ENCODE measurements at places on chromosomes 1 and 21.
A peak's percentile ranks its signal among the peaks of the same experiment; 100 is the strongest.

DNA sequence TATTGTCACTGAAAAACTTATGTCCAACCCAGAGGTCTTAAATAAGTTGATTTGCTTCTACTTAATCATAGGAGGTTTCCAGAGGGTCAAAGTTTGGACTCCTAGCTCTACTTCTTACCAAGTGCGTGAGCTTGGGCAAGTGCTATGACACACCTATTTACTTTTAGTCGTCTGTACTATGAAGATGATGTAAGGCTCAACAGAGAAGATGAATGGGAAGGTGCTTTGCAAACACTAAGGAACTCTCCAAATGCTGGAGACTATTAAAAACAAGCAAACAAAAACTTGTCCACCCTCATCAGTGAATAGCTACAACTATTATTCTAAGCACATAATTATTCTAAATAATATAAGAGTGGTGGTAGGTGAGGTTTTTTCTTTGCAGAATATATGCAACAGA lies 232.3 kb upstream of the USP24 start:
- no peak for DNase-seq

GRCh38 chr21:15768045-15768601 lies 38.3 kb downstream of the USP25 start:
- no peak for DNase-seq

DNA sequence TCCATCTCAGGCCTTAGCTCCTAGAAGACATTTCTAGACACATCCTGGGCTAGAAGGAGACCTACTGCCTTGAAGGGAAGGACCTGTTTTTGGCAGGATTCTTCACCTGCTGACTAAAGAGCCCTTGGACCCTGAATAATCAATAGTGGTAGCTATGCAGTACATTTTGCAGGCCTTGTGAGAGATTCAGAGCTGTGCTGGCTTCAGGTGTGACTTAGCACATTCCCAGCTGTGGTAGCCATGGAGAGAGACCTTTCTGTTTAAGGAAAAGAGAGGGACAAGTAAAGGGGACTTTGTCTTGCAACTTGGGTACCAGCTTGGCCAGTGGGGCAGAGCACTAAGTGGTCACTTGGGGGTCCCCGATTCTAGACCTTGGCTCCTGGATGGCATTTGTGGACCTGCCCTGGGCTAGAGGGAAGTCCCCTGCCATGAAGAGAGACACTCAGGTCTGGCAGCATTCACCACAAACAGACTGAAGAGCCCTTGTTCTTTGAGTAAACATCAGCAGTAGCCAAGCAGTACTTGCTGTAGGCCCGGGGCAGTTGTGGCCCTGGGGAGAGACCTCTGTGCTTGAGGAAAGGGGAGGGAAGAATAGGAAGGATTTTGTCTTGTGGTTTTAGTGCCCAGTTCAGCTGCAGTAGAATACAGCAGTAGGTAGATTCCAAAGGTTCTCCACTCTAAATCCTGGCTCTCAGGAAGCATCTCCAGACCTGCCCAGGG lies 26.2 kb upstream of the CD1A start:
- DNase-seq, result no peak

GRCh38 chr1:241253471-241253870 lies 103.5 kb downstream of the RGS7 start:
- no peak for DNase-seq

GRCh38 chr1:211704543-211704942 lies 29.1 kb upstream of the NEK2 start:
- peak; percentile 63 for DNase-seq

- DNase-seq, result no peak
These were observed 2.9 kb downstream of the OR10J1 start for GRCh38 chr1:159442428-159442827.

GRCh38 chr1:55483523-55483922 lies 268.4 kb upstream of the USP24 start:
- no peak for DNase-seq

DNA sequence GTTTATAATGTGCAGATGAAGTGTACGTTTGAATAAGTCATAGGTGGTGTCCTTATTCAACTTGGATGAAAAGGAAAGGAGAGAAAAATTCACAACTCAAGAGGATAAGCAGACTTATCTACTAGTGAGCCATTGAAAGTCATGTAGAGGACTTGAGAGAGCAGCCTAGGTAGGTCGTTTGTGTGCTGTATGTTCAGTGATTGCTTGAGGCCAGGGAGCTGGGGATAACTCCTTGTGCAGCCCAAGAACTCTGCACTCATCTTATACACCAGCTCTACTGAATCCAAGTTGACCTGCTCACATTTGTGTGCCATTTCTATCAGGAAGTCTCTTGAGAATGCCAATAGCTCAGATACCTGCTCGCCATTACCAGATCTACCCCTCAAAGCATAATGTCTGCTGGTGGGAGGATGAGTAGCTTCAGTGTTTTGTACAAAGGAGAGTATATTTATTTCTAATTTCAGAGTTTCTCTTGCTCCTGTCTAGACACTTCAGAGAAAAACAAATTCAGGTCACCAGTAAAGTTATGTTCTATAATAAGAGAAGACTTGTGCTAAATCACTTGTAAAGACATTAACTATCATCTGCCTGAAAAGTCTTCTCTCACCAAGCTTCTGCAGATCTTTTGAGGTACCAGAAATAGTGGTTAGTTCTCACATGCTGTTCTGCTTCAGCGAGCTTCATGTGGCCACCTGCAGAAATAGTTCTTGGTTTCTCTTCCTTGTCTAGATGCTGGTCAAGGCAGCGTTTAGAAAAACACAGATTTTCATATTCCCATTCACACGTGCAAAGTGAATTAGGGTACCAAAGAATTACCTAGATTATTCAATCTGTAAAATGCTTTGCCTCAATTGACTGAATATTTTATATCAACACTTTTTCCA lies 10.8 kb downstream of the S1PR1 start:
- no peak for DNase-seq

DNA sequence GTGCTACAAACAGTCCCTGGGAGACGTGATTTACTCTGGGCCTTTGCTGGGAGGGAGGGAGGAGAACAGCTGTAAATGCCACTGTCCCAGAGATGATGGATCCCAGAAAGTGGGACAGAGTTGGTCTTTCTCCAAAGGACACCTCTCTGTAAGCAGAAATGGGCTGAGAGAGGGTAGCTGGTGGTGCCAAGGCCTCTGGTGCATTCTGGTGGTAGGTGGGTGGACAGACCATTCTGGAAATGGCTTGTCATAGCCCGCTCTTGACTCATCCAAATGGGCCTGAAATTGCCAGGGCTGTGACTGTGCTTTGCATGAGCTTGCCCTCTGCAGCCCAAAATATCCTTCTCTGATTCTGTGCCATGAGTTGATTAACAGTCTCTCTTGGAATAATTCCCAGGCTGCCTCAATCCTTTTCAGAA lies 36.1 kb downstream of the CCDC185 start:
- no peak for DNase-seq

DNA sequence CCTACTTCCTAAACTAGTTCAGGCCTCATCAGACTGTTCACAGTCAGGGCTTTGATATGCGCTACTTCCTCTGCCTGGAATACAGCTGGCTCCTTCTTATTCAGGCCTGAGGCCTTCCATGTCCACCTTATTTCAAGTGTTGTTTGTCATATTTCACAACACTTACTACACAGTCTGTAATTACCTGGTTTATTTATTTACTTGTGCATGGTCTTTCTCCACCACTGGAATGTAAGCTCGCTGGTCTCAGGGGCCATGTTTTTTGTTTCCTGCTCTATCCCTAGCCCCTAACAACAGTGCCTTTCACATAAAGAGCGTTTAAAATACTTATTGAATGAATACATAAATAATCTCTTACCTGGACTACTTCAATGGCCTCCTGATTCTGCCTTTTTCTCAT lies 4.6 kb upstream of the SRSF4 start:
- DNase-seq, result no peak

- no peak for DNase-seq
These were observed 243.2 kb downstream of the ATG4C start for GRCh38 chr1:63027176-63027575.

GRCh38 chr1:103274886-103275285 lies 166.6 kb upstream of the COL11A1 start:
- no peak for DNase-seq

DNA sequence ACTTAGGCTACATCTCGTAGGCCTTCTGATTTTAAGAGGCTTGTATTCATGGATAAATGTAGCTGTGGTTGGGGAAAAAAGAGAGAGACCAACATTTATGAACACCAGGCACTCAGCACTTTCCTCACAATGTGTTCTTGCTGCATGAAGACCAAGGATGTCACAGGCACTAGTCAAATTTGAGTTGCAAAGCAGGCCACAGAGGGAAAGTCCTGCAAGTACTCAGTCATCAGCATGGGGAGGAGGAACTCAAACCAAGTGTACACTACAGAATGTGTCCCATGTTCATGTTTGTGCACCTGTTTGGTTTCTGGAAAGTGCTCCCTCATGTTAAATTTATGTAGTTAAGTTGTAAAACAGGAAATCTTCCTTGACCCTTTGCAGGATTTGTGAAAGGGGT lies 8.7 kb upstream of the MAP3K7CL start:
- no peak for DNase-seq

- no peak for DNase-seq
These were observed at the start of gene MR1 for GRCh38 chr1:181033799-181034451. Gene MR1 (plus strand): TSS chr1:181033983. CDS start chr1:181034008, 25 bp downstream.

DNA sequence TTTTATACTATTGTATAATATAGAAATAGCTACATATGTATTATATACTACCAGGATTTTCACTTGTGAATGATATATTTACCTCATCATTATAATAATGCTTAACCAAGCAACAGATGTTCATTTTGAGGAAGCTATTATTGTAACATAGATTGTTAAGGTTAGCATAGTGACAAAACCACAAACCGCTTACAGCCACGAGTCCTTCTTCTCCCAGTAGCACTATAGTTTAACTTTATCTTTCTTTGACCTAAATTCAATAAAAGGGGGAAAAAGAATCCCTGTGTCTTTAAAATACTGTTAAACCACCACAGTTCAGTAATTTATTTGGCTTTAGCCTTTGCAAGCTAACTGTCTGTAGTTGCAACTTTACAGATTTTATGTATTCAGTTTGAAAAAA lies 1039.4 kb upstream of the B3GALT2 start:
- DNase-seq, result no peak

DNA sequence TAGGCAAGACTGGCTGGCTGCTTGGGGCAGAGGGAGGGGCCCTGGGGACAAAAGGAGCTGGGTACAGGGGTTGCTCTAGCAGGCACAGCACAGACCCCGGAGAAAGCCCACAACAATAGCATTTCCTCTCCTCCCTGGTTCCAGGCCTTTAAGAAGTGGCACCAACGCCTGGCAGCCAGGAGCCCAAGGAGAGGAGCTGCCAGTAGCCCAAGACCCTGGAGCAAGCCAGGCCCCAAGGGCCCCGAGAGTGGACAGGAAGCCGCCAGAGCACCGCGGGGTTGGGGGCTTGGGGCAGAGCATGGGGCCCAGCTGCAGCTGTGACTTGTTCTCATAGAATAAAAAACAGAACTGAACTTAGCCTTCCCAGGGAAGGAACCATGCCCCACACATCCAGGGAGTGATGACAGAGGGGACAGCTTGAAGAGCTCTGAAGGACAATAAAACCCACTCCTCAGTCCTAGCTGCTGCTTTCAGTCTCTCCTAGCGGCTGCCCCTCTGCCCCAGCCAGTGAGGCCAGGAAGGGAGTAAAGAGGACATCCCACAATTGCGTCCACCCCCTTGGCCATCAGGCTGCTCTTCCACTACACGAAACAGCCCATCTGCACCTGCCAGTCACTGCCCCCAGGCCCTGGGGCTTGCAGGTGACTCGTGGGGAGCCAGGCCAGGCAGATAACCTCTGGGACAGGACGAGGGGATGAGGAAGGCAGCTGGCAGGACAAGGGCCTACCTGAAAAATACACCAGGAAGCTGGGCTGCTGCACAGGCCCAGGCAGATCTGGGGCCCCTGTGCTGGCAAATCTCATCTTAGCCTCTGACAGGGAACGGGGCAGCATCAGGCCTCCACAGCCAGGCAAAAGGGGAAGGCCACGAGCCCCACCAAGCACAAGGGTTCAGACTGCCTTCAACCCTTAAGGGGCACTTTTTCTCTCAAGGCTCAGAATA lies 16.4 kb downstream of the MTHFR start:
- DNase-seq, result no peak

DNA sequence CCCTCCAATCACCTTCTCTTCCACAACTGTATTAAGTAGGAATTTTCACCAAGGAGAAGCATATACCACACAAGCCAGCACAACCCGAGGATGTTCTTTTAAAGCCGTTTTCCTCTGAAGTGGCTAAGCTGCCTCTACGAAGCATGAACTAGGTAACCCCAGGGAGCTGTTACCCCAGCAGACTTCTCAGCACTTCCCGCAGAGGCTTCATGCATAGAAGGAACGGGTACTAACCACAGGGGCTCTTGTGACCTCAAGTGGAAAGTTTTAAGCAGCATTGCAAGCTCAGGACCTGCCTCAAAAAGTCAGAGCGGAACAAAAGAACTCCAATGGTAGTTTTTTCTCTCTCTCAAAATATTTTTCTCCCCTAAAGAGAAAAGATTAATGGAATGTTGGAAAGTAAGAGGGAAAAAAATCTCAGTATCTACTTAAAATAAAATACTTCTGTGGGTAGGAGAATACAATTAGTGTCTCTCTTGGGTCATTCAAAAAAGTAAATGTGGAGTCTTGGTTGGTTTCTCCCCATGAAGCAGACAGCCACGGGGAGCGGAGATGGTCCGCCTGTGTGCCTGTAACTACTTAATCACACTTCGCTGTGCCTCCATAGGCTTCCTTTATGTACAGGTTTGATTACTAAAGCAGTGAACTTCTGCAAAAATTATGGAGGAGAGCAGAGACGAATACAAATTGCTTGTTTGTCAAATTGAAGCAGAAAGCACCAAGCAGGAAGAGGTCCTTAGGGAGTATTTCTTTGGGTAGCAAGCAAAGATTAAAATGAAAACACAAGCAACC lies 40.9 kb downstream of the STX6 start:
- no peak for DNase-seq

GRCh38 chr1:79124756-79125155 lies 118.2 kb upstream of the ADGRL4 start:
- no peak for DNase-seq

GRCh38 chr1:224357626-224358124 lies 996 bp downstream of the CNIH4 start:
- DNase-seq, result no peak

DNA sequence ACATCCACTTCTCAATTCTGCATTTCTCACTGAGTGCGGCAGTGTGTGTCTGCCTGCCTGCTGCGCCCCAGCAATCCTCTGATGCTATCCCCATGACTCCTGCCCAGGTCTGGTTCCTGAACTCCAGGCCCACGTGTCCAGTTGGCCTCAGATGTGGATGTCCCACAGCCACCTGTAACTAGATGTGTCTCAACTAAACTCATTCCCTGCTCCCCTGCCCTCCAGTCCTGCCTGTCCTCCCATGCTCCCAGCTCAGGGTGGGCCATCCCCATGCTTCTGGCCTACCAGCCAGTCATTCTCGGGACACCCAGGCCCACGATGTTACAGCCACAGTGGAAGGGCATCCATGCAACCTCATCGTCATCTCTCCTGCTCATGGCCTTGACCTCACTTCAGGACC lies 76.8 kb downstream of the STUM start:
- DNase-seq, result no peak

- DNase-seq, result no peak
These were observed 59.6 kb downstream of the PRRX1 start for GRCh38 chr1:170723518-170723917.

GRCh38 chr1:175185903-175186302 lies 6.7 kb downstream of the KIAA0040 start:
- no peak for DNase-seq

Data from COR-L47 (cell line).